Kidney (tissue), 22 donors: ENCODE measurements at places on chromosomes 2 and 18.

GRCh38 chr2:232237464-232237863, 141.1 kb upstream of the ALPP start:
- DNase-seq = no peak

DNA sequence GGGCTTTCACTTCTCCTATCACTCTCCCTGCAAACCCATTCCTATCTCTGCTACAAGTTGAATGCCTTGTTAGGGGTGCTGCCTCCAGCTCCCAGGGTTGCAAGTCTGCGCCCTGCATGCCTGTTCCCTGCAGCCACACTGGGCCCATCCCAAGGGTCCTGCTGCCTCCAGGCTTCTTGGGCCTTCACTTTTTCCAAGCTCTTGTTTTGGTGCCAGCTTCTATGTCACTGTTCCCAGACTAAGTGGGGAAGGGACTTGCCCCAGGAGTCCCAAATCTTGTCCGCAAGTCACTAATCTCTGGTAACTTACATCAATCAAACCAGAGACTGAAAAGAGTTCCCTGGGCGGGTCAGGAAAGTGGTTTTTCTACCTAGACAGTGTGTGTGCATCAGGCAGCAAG, 65.4 kb downstream of the ZCCHC2 start:
- DNase-seq = no peak

- DNase-seq = no peak
These were observed 24.4 kb upstream of the RMP24 start for GRCh38 chr18:35948080-35948479.

- DNase-seq = peak; percentile 2
These were observed 452.4 kb upstream of the RGPD4 start for GRCh38 chr2:107374249-107374648.

DNA sequence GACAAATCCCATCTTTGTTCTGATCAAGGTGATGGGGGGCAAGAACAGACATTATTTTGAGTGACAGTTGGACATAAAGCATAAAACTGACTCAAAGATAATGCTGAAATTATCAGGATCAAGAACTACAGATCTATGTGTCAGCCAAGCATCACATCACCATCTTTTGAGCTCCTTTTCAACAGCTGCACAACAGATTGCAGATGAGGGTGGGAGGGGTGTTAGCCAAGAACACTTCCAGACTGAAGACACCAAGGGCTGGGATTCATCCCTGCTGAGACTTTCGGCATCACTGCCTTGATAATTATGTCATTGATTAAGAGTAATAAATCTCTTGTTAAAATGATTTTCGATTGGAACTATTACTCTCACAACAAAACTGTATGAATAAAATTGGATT, 191.5 kb upstream of the NETO1 start:
- DNase-seq = no peak

DNA sequence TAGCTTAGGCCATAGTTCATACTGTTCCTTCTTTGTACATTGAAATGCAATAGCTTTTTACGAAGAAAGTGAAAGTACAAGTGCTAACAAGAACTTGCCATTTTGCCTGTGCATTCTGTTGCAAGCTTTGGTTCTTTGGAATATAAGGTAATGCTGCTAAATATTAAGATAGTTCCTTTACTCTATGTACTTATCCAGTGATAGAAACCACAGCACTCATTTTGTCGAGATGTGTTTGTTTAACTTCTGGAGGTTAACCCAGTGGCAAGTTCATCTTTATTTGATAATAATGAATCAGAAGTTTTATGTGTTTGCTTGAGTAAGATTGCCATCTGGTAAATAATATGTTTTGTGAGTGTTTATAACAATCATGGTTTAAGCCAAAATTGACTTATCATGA, 373.1 kb upstream of the FANCL start:
- no peak for DNase-seq

DNA sequence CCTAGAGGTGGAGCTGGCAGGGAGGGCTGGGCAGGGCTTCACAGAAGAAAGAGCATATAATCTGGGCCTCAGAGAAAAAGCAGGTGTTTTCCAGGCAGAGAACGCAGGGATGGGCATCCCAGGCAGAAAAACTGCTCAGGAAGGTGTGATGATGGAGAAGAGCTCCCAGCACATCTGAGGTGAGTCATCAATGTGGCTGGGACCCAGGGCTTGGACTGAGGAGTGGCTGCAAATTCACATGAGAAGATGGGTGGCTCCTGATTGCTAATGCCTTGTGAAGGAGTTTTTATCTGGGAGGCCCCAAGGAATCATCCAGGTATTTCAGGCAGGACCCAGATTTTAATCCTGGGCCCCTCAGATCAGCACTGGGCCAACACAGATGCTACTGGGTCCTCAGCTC, 10.2 kb downstream of the IL1F10 start:
- DNase-seq = no peak

DNA sequence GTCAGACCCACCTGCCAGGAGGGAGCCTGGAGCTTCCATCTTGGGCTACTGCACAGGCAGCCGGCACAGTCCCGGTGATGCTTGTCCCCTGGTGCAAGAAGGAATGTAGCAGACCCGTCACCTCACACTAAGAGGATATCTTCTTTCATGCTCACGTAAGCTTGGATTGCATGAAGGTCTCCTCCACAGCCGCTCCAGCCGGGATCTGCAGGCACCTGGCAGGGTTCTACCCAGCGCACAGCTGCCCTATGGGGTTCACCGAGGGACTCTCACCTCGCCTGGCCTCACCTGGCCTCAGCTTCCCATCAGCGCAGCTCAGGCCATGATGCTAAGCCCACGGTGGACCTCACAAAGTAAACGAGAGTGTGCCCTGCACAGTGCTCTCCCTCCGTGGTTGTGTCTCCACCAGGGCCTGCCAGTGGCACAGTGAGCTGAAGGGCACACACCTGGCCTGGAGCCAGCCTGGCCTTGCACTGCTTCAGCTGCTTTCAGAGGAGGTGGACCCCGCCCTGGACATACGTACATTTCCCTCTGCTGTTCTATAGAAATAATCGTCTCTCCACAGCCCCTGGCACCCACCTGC, 239.1 kb downstream of the SEPTIN10 start:
- peak; percentile 36 for DNase-seq

DNA sequence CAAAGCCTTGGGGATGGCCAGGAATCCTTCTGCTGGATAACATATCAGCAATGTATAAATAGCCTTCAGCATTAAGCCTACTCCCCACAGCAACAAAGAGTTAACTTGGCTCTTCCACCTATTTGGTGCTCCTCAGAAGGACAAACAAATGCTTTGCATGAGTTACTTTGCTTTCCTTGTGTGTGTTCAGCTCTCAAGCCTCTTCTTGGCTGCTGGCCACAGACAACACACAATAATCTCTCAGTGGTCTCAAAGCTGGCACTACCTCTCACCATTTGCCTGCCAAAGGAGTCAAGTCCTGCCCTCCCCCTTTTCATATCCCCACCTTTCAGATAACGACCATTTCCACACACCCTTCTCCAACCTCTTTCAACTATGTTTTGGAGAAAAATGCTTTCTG, 17.5 kb downstream of the FTCDNL1 start:
- no peak for DNase-seq

- peak; percentile 13 for DNase-seq
These were observed 7.3 kb downstream of the DES start for GRCh38 chr2:219425238-219426067.

GRCh38 chr18:77405096-77405495, 155.4 kb downstream of the GALR1 start:
- no peak for DNase-seq

DNA sequence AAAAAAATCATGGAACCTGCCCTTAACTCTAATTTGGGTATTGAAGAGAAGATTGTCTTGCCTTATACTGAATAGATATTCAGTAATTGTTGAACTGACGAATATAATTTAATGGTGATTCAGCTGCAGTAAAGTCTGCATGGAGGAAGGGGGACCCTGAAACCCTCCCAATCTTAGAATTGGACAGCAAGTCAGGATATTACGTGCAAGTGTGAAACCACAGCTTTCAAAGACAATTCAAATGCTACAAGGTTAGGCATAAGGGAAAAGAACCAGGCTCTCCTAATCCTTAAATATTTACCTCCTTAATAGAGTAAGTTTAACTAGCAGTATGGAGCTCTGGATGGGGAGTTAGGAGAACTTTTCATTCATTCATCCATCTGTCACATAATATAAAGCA, 226.9 kb upstream of the TNP1 start:
- DNase-seq = no peak

- DNase-seq = no peak
These were observed 62.7 kb upstream of the EML6 start for GRCh38 chr2:54660752-54661151.

- DNase-seq = peak; percentile 47
These were observed 476.4 kb upstream of the SPHKAP start for GRCh38 chr2:228657807-228658402.

GRCh38 chr2:238382381-238382781, 44.3 kb upstream of the ASB1 start:
- no peak for DNase-seq

GRCh38 chr2:84946204-84947009, 24.6 kb upstream of the KCMF1 start:
- DNase-seq = no peak

GRCh38 chr2:6917761-6918421, 679 bp downstream of the RNF144A start:
- DNase-seq = no peak

GRCh38 chr2:198756166-198756565, 701.6 kb downstream of the SATB2 start:
- DNase-seq = no peak

GRCh38 chr18:10565835-10566234, 40.0 kb downstream of the NAPG start:
- peak; percentile 22 for DNase-seq

GRCh38 chr2:54925022-54925421, 125.2 kb downstream of the RTN4 start:
- no peak for DNase-seq

- no peak for DNase-seq
These were observed 201.8 kb upstream of the LYPD1 start for GRCh38 chr2:132871831-132872230.

DNA sequence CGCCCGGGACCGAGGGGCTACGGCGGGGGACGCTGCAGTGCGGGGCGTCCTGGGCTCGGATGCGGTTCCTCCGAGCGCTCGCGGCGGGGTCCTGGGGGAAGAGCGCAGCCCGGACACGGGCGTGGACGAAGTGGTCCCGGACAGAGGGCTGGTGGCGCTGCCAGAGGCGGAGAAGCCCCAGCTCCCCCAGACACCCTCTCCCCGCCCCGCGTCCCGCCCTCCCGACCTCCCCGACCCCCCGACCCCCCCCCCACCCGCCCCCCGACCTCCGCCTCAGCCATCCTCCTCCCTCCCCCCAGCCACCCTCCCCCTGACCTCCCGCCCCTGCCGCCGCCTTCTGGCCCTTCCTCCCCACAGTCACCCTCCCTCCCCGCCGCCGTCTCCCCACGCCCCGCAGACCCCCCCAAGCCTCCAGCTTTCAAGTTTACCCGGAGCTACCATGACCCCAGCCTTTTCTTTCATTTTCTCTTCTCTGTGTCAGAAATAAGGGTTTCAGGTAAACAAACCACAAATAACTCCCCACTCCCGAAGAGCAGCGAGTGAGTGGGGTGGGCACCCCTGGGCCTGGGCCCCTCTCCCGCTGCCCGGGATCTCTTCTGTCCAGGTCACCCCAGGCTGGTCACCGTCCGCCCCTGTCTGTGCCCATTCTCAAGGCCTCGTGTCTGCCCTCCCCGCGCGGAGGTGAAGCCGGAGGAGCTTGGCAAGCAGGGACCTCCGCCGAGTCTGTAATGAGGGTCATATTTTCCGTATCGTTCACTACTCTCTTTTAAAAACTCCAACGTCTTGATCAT, 5.1 kb downstream of the NFATC1 start:
- DNase-seq = peak; percentile 80

DNA sequence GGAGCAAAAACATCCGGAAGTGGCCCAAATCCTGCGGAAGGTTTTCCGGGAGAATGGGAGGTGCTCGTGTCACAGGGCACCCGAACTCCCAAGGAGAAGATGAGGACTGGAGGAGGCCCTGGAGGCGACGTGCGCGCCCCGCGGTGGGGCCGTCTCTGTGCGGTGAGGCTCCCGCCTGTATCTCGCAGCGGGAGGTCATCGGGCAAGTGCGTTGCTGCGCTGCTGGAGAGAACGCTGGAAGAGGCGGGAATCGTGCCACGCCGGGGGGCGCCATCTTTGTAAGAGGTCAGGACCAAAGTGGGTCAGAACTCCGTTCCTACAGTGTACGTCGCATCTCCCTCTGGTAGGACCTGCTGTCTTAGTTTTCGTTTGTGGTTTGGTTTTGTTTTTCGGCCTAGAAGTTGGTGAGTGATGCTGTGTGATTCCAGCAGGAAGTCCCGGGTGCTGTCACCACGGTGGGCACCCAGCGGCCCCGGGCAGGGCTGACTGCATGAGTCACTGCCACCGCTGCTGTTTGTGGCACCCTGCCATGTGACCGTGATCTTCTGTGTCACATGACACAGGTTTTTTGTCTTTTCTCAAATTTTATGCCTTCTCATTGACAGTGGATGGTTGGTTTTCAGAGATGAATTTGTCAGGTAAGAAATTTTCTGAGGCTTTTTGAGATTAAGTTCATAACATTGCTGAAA, 21.5 kb upstream of the ATP9B start:
- no peak for DNase-seq

- no peak for DNase-seq
These were observed 80.9 kb upstream of the CTDP1 start for GRCh38 chr18:79598633-79599175.

DNA sequence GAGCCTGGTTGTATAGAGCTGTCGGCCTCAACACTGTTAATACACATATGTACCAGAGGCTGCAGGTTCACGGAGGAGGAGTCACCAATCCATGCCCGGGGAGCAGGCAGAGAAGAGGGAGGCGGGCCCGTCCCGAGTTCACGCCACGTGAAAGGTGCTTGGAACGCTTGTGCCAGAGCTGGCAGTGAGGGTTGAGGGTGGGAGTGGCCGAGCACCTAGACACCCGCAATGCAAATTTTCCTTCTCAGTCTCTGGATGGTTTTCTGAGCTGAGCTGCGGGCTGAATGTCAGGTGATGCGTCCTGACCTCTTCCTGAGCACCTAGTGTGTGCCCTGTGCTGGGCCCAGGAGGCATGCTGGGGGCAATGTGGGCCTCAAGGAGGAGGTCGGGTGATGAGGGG, 52.2 kb downstream of the ODC1 start:
- DNase-seq = no peak

DNA sequence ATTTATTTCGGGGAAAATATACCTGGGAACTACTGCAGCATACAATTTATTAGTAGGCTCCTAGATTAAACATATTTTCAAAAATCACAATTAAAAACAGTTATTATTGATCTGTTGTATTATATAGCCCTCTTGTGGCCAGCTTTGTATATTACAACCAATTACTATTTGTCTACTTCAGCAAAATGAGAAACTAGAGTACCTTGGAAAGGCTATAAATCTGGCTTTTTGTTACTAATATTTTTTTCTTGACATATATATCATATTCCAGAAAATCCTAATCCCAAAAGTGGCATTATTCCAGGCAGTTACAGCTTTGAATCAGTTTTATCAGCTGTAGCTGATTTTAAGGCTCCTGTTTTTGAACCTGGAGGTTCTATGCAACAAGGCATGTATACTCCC, 101.2 kb downstream of the UBR3 start:
- no peak for DNase-seq

GRCh38 chr2:71702971-71703898, 249.9 kb downstream of the DYSF start:
- DNase-seq = no peak
